ENCODE measurements at places on chromosomes 7 and 10.

GRCh38 chr7:52017802-52018679 lies 701.4 kb upstream of the COBL start:
- no peak for DNase-seq

GRCh38 chr10:74418285-74418872 lies 267.4 kb downstream of the ADK start:
- DNase-seq, result no peak

GRCh38 chr7:4641667-4642467 lies 40.2 kb upstream of the FOXK1 start:
- DNase-seq, result peak; percentile 95

DNA sequence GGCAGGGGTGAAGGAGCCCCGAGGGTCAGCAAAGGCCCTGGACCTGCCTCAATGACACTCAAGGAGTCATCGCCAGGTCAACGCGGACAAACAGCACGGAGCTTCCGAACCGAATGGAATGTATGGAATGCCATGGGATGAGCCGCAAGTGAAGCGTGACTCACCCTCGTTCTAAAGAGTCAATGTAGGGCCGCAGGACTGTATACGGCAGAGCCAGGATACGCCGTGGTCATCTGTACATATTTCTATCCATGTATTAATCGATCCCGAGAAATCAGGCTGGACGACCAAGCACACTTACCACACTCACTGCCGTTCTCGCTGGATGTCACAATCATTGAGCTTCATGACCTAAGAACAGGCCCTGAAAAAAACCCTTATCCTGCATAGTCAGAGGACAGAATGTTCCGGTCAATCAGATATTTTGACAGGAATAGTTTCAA lies 4.3 kb downstream of the SNX8 start:
- DNase-seq, result no peak

- no peak for DNase-seq
Observed at GRCh38 chr7:43148161-43148731, 35.8 kb downstream of the HECW1 start.

- no peak for DNase-seq
Observed at GRCh38 chr7:2598154-2598823, 33.5 kb upstream of the TTYH3 start.

DNA sequence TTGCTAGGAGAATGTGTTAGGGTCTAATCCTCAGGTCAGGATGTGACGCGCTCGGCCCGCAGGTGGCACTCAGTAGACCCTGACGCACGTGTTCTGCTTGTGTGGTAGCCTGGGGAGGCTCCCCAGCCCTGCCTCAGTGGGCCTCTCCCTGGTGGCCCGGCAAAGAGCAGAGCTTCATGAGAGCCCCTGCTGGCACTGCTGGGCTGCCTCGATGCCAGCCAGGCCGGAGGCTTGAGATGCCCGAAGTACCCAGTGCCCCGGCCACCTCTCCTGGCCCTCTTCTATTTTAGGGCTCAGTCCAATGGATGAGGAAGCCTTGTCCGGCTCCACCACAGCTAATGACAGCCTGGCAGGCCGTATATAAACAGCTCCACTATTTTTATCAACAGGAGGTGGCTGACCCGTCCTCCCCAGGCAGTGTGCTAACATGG lies 42.0 kb downstream of the PRF1 start:
- no peak for DNase-seq

DNA sequence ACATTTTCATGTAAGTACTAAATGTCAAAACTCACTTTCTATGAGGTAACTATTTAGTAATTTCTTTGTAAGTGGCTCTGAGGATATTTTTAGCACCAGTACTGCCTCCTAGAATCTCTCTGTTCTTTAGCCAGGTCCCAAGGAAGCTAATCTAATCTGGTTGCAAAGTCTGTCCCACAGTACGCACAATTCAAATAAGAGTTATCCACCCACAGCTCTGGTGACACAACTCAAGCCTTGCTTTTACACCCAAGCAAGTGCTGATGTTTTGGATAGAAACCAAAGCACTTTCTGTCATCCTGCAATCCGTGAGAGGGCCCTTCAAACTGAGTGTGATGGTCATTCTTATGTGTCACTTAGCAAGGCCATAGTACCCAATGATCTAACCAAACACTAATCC lies 14.5 kb downstream of the GIMAP5 start:
- DNase-seq, result no peak

- DNase-seq, result no peak
Observed at GRCh38 chr7:131861620-131862346, 305.4 kb upstream of the PODXL start.

- no peak for DNase-seq
Observed at GRCh38 chr10:30974355-30974754, 57.3 kb downstream of the ZNF438 start.

DNA sequence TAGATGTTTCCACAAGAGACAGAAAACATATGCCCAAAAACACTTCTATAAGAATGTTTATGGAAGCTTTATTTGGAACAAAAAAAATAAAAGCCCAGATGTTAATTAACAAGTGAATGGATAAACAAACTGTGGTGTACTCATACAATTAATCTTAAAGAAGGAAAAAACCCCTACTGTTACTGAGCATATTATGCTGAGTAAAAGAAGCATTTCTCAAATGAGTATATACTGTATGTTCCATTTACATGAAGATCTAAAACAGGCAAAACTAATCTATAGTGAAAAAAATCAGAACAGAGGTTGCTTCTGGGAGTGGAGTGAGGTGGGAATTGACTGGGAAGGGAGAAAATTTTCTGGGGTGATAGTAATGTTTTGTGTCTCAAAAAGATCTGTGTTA lies 15.5 kb upstream of the ANK3 start:
- no peak for DNase-seq

- no peak for DNase-seq
Observed at GRCh38 chr7:47119261-47119865, 462.5 kb downstream of the TNS3 start.

GRCh38 chr7:1025743-1026581 lies 18.4 kb upstream of the GPR146 start:
- DNase-seq, result no peak

GRCh38 chr7:118452128-118452527 lies 227.6 kb downstream of the ANKRD7 start:
- DNase-seq, result no peak

GRCh38 chr7:146772601-146773000 lies 656.0 kb downstream of the CNTNAP2 start:
- no peak for DNase-seq

DNA sequence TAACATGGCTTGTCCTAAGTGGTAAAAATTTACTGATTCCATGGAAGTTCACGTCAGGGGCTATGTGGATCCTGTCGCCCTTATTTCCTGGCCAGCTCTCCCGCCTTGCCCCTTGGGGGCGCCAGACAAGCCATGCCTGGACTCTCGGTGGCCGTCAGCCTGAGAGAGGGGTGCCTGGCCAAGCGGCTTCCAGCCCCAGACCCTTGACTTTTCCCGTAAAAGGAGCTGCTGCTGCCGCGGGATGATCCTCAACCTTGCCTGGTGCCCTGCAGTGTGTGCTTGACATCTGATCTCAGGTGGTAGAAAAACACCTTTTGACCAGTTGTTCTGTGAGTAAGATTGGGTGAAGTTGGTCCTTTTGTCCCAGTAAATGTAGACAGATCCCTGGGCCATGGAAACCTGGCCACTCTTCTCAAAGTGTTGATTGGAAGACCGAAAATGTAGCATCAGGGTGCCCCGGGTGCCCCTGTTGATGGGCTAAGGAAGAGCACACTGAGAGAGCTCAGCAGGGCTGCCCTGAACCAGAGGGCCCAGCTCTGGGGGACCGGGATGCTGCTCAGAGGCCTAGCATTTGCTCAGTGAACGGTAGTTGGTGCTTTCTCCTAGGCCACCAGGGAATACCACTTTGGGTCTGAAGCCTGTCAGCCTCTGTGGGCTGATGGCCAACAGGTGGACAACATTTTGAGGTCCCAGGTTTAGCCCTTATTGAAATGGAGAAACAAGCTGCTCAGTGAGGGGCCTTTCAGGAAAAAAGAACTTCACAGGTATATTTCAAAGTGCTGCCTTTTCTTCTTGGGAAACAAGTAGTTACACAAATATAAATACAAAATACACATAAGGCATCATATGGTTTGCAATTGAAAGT lies 162.5 kb downstream of the LRMDA start:
- no peak for DNase-seq

DNA sequence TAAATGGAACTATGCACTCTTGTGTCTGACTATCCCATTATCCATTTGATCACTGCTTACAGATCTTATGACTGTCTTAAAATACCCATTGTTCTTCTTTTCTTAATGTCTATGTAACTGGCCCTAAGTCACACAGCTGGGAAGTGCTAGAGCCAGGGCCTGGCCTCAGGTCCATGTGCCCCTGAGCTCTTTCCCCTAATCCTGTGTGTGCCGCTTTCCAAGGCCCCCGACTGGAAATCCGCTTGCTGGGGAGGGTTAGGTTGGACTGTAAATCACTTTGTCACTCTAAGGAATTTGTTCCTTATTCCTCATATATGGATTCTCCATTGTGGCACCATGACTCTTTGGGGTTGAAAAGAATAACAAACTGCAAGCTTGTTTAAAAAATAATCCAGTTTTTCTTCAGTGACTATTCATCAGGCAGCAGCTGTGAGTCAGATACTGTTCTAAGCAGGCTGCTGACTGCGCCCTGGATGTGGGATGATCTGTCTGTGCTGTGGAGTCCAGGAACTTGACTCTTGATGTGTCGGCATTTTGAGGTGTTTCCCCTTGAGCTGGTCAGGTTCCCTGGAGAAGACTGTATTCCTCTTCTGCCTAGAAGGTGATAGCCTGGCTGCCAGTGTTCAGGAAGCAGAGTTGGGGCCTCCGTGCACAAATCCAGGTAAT lies 236.3 kb downstream of the SDK1 start:
- DNase-seq, result no peak

- no peak for DNase-seq
Observed at GRCh38 chr10:58393317-58393716, 8.1 kb downstream of the TFAM start.

Data from central memory CD8-positive, alpha-beta T cell (primary cell).